ENCODE measurements at places on chromosomes 3 and 15.
A peak's percentile ranks its signal among the peaks of the same experiment; 100 is the strongest.

- no peak for DNase-seq
Measured at GRCh38 chr3:194976874-194977273, 291.2 kb downstream of the FAM43A start.

GRCh38 chr15:90671216-90671615 is 45.9 kb upstream of the BLM start:
- no peak for DNase-seq

GRCh38 chr3:16444344-16444743 is 69.2 kb downstream of the RFTN1 start:
- DNase-seq = no peak

GRCh38 chr15:83287541-83288027 is 3.1 kb upstream of the BNC1 start:
- peak; percentile 99 for DNase-seq

DNA sequence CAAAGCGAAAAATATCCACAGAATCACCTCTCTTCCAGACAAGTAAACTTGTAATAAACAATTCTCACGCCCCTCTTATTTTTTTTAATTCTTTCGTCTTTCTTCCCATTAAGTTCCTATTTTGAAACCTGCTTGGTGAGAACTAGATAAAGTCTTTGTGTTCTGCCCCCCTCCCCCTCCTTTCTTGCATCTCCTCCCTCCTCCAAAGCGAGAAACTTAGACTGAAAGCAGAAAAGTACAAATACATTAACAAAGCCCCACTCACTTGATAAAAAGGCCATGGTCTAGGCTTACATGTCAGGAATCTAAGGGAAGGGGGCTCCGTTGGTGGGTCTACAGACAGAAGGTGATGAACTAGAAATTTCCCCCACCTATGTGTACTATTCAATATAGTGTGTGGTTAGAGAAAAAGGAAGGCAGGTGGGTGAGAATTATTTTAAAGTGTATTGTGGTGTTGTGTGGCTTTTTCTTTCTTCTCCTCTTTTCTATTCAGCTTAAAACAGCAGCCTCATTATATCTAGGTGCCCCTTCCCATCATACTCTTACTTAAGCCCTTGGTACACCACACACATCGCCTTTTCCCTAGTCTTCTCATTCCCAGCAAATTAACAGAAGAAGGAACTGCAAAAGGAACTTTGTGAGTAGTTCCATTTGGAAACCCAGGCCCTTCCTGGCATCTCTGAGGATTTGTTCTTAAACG is 215.3 kb downstream of the MEIS2 start:
- no peak for DNase-seq

DNA sequence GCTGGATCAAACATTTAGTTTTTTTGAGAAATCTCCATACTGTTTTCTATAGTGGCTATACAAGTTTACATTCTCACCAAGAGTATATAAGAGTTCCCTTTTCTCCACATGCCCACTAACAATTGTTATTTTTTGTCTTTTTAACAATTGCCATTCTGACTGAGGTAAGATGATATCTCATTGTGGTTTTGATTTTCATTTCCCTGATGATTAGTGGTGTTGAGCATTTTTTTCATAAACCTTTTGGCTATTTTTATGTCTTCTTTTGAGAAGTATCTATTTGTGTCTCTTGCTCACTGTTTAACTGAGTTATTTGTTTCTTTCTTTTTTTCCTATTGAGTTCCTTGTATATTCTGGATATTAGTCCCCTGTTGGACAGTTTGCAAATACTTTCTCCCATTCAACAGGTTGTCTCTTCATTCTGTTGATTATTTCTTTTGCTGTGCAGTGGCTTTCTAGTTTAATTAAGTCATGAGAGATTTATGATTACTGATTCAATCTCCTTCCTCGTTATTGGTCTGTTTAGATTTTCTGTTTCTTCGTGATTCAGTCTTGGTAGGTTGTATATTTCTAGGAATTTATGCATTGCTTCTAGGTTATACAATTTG is 6.7 kb upstream of the RNF13 start:
- no peak for DNase-seq

GRCh38 chr3:80086426-80086825 is 318.6 kb upstream of the ROBO1 start:
- no peak for DNase-seq

DNA sequence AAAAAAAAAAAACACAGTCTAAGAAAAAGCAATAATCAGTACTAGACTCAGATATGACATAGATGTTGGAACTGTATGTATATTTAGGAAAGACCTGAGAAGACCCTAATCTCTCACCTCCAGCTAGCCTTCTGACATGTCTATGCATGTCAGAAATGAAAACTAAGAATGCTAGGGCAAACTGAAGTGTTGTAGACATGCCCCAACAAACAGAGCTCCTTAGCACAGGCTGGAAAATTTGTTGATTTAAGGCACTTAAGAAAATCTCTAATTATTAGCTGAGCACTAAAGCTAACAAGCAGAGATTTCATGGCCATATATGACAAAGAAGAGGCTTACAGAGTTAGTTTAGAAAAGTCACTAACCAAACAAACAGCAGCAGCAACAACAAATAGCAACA is 45.5 kb upstream of the PRSS50 start:
- no peak for DNase-seq

DNA sequence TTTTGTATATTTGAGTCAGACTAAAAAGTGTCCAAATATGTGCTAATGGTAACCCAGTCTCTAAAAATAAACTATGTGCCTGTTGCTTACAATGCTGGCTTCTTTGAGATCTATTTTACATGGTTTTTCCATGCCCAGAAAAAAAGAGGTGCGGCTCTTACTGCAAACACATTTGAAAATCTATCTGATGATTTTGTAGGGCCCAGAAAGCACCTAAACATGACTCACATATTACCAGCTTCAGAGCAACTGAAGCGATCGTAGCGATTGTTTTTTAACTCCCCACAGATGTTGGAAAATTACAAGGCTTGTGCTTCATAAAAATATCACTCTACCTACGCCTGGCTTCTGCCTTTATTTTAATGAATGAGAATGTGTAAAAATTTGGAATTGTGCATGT is 53.5 kb downstream of the SUCNR1 start:
- peak; percentile 76 for DNase-seq

- DNase-seq = no peak
Measured at GRCh38 chr3:40215015-40215414, 94.5 kb upstream of the EIF1B start.

- DNase-seq = no peak
Measured at GRCh38 chr3:171458071-171458863, 1.9 kb downstream of the TNIK start.

- DNase-seq = peak; percentile 100
Measured at GRCh38 chr3:106345353-106346027, 476.7 kb upstream of the CBLB start.

- peak; percentile 98 for DNase-seq
Measured at GRCh38 chr15:58987491-58988005, at the start of gene RNF111. RNF111 (plus strand) TSS chr15:58987663; CDS start chr15:59030823, 43,160 bp downstream.

GRCh38 chr3:128432301-128432970 is 34.3 kb downstream of the DNAJB8 start:
- no peak for DNase-seq

DNA sequence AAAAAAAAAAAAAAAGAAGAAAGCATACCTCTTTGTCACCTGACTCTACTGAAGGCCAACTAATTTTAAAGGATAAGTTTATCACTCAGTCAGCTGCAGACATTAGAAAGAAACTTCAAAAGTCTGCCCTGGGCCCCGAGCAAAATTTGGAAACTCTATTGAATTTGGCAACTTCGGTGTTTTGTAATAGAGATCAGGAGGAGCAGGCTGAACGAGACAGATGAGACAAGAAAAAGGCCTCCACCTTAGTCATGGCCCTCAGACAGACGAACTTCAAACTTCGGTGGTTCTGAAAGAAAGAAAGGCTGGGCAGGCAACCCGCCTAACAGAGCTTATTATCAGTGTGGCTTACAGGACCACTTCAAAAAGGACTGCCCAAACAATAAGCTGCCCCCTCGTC is 18.5 kb downstream of the GLDN start:
- no peak for DNase-seq

DNA sequence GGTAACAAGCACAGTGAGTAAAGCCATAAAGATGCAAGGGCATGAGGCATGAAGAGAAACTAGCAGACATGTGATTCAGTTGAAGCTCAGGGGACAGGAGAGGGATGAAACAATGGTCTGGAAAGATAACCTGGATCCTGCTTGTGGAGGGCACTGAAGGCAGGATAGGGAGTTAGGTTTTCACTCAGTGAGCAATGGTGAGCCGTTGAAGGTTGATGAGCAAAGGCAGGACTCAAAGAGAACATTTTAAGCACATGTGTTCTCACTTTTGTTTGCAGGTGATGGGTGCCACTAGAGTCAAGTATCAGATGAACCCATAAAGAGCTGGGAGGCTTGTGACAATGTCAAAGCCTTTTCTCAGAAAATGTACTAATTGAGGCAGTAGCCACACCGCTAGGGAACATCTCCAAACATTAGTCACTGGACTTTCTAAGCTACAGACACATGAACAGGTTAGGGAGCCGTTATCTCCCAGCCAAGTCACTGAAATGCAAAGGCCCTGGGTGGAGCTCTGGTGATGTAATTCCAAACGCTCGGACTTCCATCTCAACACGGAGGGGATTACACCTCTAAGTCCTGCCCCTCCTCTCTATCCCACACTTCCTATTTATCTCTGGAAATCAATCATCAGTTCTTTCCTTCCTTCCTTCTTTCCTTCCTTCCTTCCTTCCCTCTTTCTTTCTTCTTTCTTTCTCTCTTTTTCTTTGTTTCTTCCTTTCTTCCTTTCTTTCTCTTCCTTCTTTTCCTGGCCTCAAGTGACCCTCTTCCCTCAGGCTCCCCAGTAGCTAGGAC is 22.7 kb downstream of the KLHL6 start:
- DNase-seq = no peak

DNA sequence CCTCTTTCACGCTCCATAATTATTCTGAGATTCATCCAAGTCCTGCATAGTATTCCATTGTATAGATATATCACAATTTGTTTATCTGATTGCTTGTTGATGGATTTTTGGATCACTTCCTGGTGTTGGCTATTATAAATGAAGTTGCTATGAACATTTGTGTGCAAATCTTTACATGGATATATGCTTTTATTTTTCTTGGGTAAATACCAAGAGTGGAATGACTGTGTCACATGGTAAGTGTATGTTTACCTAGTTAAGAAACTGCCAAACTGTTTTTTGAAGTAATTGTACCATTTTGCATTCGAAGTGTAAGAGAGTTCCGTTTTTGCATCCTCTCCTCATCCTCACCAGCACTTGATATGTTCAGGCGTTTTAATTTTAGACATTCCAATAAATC is 34.6 kb upstream of the ROPN1 start:
- DNase-seq = no peak

DNA sequence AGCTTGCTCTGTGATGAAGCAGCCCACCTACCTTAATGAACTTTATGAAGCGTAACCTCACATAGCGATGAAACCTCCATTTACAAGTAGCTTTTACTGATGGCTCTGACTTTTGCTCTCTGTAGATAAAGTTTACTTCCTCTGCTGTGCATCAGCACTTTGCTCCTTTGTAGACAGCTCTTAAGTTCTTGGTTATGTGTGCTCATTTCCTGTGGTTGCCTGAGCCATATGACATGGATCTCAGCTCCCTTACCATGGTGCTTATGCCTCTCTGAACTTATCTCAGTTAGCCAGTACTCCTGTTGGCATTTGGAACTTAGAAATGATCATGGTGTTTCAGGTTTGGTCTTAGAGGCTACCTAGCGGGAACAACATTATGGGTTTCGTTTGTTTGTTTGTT is 7.8 kb downstream of the MFSD1 start:
- no peak for DNase-seq

- DNase-seq = no peak
Measured at GRCh38 chr3:42276141-42277132, 10.5 kb upstream of the CCK start.

GRCh38 chr3:159149633-159150032 is 347.8 kb downstream of the MFSD1 start:
- no peak for DNase-seq

DNA sequence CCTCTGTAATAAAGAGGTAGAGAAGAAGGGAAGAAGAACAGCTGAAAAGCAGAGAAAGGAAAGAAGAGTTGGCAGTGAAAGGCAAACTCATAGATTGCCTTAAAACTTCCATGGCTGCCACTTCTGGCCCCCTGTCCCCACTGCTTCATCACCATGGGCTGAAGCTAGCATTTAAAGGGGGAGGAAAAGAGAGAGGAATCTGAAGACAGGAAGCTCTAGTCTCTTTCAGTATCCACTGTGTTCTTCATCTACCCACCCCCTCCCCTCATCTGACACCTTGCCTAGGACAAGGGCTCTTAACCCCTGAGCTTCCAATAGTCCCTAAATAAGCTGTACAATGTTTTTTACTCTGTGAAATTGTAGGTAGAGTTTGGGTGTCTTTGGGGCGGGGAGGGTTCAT is 60.6 kb downstream of the ALCAM start:
- DNase-seq = no peak

GRCh38 chr15:63601026-63601703 is 4.0 kb downstream of the FBXL22 start:
- DNase-seq = peak; percentile 30

DNA sequence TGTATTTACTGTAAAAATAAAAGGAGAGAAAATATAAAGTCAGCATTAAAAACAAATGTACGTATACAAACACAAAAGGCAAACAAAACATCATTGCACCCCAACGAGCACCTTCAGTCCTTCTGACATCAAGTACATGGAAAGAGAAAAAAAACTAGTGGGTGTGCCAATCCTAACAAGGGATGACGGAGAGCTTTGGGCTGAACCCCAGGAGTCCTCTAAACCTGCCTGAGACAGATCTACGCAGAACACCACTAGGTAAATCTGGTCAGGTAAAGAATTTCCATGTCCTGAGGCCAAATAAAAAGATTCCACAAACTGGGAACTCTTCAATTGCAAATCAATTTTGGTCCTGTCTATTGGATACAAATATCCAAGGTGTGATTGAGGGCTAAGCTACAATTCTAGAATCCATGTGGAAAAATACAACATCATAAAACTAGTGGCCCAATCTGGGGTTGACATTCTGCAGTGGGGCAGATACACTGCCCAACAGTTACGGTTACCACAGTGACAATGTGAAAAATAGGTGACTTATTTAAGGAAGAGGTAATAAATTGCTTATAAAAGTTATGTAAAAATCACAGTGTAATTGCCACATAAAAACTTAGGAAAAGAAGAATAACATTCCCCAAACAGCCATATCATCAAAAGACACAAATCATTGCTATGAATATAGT is 14.2 kb downstream of the IFT80 start:
- DNase-seq = no peak

- DNase-seq = peak; percentile 98
Measured at GRCh38 chr3:141407047-141407446, 38.7 kb downstream of the ZBTB38 start.

DNA sequence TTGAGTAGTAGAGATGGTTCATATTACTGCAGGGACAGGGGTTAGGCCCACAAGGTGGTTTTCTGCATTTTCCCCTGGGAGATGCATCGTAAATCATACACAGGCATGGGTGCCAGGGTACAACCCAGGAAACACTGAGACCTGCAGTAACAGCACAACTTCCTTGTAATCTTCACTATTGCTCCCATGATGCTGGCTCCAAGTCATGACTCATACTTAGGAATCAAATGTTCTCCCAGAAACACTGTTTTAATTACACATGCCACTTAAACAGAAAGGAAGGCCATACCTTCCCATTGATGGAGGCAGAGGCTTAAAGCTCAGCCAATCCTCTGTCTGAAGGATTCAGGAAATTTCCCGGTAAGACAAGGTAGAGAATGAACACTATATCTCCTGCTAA is 106.5 kb downstream of the ERC2 start:
- no peak for DNase-seq

All from AG10803 (cell line).